ENCODE measurements at places on chromosomes 16 and 17.

- DNase-seq: no peak
These were observed 13.2 kb downstream of the TRPV3 start for GRCh38 chr17:3544365-3544764.

- no peak for DNase-seq
These were observed 161.9 kb upstream of the NOL11 start for GRCh38 chr17:67555855-67556254.

- DNase-seq: no peak
These were observed 504.7 kb upstream of the RBFOX1 start for GRCh38 chr16:6827931-6828330.

GRCh38 chr17:51601622-51602261, 341.4 kb downstream of the UTP18 start:
- DNase-seq: no peak
